ENCODE measurements at places on chromosomes 16 and 17.

GRCh38 chr16:85296859-85297660, 184.8 kb upstream of the CIBAR2 start:
- no peak for DNase-seq

GRCh38 chr17:7636163-7636562, 6.2 kb downstream of the SHBG start:
- DNase-seq = no peak

GRCh38 chr17:31467502-31468256, 76.2 kb downstream of the RAB11FIP4 start:
- no peak for DNase-seq

- DNase-seq = peak; percentile 90
These were observed 263.4 kb downstream of the BCAS3 start for GRCh38 chr17:60941028-60941427.

GRCh38 chr16:12132850-12133440, 156.4 kb downstream of the SNX29 start:
- no peak for DNase-seq

DNA sequence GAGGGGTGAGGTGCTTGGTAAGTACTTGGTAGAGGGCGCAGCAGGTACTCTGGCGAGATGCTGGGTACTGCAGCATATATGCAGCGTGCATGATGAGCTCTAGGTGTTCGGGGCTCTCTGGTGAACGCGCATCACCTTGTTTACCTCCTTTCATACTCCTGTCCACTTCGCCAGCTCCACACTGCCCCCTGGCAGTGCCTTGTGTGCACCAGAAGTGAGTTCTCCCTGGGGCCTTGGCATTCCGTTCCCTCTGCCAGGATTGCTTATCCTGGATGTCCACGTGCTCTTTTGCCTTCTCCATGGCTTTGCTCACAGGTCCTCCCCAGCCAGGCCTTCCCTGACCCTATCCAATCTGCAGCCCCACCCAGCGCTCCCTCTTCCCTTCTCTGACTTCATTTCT, 154.2 kb downstream of the MRM1 start:
- DNase-seq = no peak

- no peak for DNase-seq
These were observed 11.2 kb downstream of the CYB5D2 start for GRCh38 chr17:4154201-4154600.

DNA sequence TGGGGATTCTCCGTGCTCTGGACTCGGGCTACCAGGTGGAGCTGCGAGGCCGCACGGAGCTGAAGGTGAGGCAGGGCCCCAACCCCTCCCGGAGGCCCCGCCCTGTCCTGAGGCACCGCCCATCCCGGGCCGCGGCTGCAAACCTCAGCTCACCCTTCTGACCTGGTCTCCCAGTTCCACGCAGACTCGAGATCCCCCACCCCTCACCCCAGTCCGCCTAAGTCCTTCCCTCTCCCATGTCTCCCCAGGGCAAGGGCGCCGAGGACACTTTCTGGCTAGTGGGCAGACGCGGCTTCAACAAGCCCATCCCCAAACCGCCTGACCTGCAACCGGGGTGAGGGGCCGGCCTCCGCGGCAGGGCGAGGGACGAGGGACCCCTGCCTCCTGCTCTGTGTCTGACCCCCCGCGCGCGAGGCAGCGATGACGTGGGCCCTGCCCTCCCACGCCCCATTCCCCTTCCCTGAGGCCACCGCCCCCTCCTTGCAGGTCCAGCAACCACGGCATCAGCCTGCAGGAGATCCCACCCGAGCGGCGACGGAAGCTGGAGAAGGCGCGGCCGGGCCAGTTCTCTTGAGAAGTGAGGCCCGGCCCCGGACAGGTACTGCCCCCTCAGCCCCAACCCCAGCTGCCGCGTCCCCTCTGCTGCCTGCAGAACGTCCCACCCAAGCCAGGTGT, 13.7 kb downstream of the GUCY2D start:
- no peak for DNase-seq

GRCh38 chr17:74108126-74108705, 95.3 kb upstream of the RPL38 start:
- DNase-seq = no peak

GRCh38 chr16:914440-914839, 56.3 kb downstream of the LMF1 start:
- DNase-seq = no peak

DNA sequence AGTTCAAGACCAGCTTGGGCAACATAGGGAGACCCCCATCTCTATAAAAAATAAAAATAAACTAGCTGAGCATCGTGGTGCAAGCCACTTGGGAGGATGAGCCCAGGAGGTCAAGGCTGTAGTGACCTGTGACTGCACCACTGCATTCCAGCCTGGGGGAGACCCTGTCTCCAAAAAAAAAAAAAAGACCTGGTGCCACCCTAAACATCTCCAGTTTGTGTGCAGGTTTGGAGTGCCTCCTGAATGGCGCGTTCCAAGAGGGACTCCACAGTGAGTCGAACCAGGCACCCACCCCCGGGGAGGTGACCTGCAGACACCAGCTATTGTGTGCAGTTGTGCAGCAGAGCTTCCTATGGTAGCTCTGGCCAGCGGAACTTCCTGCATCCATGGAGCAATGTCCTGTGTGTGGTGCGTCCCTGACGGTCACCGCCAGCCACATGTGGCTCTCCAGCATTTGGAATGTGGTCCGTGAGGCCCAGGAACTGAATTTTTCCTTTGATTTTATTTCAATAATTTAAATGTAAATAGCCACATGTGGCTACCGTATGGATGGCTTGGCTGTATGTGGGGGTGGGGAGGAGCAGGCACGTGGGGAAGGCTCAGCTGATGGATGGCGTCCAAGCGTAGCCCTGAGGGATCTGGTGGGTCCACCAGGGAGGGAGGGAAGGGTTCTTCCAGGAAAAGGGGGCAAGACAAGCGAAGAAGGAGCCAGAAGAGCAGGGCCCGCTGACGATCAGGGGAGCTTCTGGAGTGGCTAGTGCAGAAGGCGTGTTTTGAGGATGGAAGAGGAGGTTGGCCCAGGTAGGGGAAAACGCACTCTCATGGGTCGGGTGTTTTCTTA, 107.1 kb upstream of the GSE1 start:
- no peak for DNase-seq

GRCh38 chr16:48829336-48830310, 219.6 kb upstream of the N4BP1 start:
- DNase-seq = no peak

GRCh38 chr17:17682293-17682736, 1.1 kb downstream of the RAI1 start:
- DNase-seq = no peak

GRCh38 chr16:84062734-84063640, 20.4 kb upstream of the SLC38A8 start:
- DNase-seq = peak; percentile 80

- DNase-seq = no peak
These were observed 6.2 kb upstream of the DLX4 start for GRCh38 chr17:49962599-49963308.

GRCh38 chr16:1057252-1057932, 15.2 kb upstream of the SSTR5 start:
- no peak for DNase-seq

DNA sequence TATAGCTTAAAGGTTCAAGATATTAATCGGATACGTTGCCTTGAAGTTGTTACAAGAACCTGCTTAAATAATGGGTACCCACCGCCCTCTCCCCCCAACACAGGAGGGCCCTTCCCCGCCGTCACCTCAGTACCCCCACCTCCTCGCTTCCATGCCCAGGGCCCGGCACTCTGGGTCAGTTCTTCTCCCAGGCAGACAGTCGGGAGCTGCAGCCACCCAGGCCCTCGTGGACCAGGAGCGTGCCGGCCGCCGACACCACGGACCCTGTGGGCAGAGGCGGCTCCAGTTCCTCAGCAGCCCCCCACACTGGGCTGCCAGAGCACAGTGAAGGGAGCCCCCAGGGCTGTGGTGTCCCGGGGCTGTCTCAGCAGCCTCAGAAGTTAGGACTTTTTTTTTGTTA, 80.9 kb upstream of the ZNF750 start:
- DNase-seq = no peak

DNA sequence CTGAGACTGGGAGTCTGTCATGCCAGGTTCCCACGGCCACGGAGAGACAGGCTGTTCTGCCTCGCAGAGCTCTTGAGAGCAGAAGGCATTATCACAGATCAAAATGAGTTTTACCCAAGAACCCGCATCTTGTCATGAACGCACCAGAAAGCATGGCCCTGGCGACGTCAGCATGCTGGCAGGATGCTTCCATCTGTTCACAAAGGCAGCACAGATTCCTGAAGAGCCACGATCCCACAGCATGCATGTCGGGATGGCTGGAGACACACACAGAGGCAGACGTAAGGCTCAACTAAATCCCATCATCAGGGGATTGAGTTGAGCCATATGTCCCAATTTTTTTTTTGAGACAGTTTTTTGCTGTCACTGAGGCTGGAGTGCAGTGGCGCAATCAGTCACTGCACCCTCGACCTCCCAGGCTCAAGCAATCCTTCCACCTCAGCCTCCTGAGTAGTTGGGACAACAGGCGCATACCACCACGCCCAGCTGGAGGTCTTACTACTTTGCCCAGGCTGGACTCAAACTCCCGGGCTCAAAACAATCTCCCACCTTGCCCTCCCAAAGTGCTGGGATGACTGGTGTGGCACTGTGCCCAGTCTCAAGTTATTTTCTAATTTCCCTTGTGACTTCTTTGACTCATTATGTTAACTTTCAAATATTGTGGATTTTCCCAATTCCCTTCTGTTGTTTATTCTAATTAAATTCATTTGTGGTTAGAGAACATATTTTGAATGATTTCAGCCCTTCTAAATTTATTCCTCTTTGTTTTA, 11.1 kb downstream of the FANCA start:
- peak; percentile 15 for DNase-seq

GRCh38 chr17:52079496-52079895, 79.0 kb downstream of the CA10 start:
- DNase-seq = no peak

DNA sequence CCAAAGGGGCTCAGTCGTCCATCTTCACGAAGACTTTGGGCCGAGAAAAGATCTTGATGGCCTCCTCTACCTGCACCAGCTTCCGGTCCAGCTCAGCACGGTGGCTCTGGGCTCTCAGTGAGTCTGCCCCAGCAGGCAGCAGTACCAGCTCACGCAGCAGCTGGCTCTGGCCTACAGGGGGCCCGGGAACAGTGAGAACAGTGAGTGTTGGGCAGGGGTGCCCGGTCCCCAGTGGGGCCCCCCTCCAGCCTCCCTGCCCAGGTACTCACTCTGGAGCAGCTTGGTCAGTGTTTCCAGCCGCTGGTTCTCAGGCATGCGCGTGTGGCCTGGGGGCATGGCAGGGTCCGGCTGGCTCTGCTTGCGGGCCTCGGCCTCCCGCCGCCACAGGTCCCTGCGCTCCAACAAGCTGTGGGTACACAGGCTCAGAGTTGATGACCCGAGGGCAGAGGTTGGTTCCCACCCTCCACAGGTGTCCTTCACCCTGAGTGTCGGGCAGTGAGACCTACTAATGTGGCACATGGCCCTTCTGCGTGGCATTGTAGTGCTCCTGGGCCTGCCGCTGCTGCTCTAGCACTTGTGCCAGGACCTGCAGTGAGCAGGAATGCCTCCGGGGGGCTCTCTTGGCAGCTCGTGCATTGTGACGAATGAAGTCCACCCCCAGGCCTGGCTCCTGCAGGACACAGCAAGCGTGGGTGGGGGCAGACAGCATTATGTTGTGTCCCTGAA, 2.6 kb downstream of the PARD6A start:
- no peak for DNase-seq

Measured in astrocyte of the spinal cord (primary cell).